ENCODE measurements at places on chromosomes 1 and 21.
A peak's percentile ranks its signal among the peaks of the same experiment; 100 is the strongest.

DNA sequence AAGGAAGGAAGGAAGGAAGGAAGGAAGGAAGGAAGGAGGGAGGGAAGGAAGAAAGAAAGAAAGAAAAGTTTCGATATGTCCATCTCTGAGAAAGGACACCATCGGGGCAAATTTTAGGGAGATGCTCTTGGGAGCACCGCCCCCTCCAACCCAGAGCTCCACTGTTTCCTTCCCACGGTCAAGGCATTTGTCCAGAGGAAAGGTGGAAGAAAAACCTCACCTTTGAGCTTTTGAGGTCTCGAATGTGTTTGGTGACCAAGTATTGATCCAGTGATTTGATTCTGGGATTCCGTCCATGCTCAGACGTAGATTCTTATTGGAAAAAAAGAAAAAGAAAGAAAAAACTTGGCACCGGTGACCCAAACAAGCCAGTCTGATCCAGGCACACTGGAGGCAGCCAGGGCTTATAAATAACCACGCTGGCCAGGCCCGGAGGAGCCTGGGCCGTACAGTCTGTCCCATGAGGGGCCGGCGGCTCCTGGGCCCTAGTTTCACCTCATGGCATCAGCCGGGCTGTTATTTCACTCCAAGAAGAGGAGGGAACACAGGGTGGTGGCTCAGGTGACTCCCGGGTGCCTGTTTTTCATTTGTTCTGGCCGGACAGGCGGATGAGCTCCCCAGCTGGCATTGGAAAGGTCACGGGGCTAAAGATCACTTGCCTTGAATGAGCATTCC, 36.1 kb upstream of the SLC25A33 start:
- DNase-seq: no peak

DNA sequence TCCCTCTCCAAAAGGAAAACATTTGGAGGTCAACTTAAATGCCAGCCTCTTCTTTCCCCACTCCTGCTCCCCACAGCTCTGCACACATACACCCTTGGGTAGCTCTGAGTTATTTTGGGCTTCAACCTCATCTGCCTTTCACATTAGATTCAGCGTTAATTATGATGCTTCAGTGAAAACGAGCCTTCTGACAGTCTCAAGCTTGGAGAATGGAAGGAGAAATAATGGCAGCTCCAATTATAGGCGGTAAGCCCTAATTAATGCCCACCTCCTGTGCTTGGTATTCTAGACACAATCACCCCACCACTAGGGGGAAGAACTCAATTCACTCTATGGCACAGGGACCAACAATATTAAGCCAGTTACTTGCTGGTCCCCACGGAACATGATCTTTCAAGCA, 397.9 kb downstream of the BRINP2 start:
- no peak for DNase-seq

DNA sequence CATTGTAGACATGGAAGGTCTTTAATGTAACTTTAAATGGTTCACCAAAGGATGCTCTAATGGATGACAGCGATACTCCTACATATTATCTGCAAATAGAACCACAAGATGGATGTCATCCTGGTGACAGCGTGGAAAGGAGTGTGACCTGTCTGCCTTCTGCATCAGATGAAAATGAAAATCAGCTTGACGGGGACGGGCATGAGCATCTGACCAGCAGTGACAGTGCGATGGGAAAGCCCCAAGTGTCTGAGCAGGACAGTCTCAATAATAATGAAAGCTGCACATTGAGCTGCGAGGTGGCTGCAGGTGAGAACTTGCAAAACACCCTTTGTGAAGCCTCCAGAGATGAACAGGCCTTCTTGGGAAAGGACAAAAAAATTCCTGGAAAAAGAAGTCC, 25.2 kb downstream of the CNST start:
- DNase-seq: no peak

DNA sequence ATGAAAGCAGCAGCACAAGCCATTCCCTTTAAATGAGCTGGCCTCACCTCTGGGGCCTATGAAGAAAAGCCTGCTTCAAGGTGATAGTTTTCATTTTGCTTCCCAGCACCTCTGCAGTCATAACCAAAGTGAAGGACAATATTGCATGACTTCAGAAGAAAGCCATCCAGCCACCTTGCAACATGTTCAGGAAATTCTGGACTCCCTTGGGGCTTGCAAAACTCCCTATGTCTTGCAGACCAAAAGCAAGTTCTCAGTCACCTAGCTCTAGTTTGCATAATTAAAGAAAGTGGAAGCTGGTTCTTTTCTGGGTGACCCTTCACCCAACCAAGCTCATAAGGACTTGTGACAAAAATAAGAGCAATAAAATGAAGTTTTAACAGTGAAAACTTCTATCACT, 87.6 kb downstream of the GFI1 start:
- no peak for DNase-seq

GRCh38 chr1:183834568-183834967, 29.6 kb downstream of the RGL1 start:
- no peak for DNase-seq

- no peak for DNase-seq
Measured at GRCh38 chr1:172578586-172578985, 45.6 kb downstream of the SUCO start.

DNA sequence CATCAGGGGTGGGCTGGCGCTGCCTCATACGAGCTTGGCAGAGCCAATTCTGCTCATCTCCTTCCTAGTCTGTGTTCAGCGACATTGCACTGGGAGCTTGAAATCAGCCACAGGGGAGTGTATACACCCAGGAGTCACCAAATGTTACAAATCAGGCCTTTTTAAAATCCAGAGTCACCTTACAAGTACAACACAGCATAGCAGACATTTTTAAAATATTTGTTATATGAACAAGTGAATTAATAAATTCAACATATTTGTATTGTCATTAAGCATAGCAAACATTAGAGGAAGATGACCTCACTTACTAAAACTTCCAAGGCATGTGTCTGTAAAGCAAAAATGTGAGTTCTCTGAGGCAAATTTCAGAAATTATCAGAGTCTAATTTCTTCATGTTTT, 210.0 kb downstream of the HLX start:
- DNase-seq: no peak

GRCh38 chr1:54699936-54700525, 15.6 kb upstream of the TTC4 start:
- DNase-seq: no peak

DNA sequence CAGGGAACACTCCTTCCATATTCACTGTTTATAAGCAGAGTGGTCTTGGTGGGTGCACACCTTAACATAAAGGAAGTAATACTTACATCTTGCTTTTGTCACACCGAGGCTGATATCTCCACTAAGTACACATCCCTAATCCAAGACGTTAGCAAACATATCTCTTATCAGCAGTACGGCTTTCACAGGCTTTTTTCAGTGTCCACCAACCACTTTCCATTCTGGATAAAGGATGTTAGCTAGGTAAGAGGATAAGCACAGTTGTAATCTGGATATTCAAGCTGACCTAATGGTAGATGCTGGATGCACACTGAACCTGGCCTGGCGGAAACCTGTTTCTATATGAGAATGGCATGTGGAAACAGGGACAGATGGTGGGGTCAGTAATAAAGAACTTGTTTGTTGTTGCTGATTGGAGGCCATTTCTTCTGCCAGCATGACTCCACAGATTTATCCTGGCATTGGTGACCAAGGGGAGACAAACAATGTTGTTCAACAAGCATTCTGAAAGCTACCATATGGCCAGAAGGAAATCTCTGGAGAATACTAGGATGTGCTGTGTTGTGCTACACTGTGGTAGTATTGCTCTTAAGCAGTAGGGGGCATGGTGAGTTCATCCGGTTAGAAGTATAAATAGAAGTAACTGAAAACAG, 416.4 kb downstream of the PTBP2 start:
- DNase-seq: no peak

GRCh38 chr1:113252166-113252565, 138.1 kb upstream of the MAGI3 start:
- DNase-seq: no peak

DNA sequence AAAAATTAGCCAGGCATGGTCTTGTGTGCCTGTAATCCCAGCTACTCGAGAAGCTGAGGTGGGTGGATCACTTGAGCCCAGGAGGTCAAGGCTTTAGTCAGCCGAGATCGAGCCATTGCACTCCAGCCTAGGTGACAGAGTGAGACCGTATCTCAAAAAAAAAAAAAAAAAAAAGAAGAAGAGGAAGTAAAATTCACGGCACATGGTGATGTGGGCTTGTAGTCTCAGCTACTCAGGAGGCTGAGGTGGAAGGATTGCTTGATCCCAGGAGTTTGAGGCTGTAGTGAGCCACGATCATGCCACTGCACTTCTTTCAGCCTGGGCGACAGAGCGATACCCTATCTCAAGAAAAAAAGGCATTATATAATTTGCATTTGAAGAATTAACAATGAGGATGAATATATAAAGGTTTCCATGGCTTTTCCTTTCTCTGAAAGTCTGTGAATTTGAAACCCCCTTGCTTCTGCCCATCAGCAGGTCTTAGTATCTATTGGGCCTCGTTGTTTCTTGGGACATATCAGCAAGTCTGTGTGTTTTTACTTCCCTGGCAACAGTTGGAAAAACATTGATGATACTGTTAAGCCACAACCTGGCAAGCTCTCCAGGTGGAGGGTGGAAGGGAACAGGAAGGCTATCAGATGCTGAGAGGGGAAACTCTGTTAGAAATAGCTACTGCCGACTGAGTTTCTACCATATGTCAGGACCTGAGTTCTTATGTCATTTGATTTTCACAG, 4.6 kb upstream of the PLA2G2D start:
- no peak for DNase-seq

GRCh38 chr1:151562661-151563060, 22.6 kb downstream of the TUFT1 start:
- DNase-seq: no peak

DNA sequence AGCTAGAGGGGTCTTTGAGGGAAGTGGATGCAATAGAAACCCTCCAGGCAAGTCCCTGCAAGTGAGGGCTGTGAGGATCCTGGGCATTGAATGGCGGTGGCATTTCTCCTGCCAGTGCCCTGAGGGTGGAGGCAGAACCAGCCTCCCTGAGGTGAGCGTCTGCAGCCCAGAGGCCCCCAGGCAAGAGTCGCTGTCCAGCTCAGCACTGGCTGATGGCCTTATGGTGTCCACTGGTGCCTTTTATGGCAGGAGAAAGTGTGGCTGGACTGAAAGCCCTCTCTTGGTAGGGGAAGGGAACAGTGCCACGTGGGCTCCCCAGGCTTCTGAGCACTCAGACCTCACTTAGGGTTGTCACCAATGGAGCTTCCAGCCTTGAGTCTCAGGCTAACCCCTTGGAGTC, 77.3 kb downstream of the SH3BGR start:
- DNase-seq: no peak

DNA sequence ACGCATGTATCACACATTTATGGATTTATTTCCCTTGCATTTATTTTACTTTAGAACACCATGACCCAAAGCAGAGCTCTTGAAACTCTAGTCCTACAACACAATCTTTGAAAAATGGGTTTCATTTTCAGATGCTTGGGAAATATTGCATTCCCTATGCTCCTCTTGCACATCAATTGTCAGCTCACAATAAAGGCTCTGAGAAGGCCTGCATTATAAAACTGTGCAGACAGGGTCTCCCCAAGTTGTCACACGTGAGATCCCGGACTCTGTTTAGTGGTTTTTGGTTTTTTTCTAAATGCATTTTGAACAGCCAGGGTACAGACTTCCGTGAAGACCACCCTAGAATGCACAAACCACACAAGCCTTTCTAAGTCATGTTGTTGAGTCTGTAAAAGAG, 9.9 kb upstream of the B3GALT5 start:
- DNase-seq: no peak

DNA sequence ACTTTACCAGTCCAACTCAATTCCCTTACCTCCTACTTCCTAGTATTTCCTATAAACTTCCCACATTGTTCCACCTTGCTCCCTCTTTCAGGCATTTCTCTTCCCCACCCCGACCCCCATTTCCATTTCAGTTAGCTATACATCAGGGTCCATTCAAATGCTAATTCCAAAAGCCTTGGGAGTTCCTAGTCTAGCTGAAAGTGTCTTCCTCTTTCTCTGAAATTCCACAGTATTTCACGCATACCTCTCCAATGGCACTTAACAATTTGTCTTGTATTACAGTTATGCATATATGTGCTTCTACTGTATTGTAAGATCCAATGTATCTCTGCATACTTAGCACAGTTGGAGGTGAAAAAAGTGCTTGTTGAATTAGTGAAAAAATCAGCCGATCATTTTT, 94.9 kb downstream of the ZNF644 start:
- no peak for DNase-seq

DNA sequence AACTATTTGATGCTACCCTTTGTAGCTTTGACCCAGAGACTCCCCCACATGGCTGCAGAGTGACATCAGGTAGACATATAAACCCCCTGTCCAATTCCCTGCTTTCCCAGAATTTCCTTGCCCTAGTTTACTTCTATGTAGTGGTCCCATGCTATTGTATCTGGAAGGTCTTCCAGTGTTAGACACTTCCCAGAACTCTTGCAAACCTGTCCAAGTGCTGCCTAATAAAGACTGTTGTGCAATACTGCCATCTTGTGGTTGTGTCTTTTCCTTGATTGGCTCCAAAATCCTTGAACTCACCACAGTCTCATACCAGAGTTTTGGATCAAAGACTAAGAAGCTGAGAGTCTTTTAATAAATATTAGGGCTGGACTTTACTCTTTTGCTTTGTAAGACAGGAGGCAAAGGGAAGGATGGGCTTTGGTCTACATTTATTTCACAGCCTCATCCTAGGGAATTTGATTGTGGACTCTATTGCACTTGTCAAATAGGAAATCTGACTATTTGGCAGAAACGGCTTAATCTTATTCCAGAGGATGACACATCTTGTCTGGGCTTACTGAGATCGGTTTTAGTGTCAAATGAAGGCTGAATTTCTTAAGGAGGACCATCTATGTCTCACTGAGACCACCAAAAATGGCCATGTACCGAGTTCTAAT, 169.9 kb downstream of the LRRC7 start:
- DNase-seq: peak; percentile 57

- DNase-seq: peak; percentile 21
Measured at GRCh38 chr1:240691909-240692705, 80.2 kb upstream of the GREM2 start.

GRCh38 chr1:244047621-244048255, 3.3 kb upstream of the ZBTB18 start:
- no peak for DNase-seq

GRCh38 chr1:59173721-59174120, 123.2 kb upstream of the FGGY start:
- no peak for DNase-seq

DNA sequence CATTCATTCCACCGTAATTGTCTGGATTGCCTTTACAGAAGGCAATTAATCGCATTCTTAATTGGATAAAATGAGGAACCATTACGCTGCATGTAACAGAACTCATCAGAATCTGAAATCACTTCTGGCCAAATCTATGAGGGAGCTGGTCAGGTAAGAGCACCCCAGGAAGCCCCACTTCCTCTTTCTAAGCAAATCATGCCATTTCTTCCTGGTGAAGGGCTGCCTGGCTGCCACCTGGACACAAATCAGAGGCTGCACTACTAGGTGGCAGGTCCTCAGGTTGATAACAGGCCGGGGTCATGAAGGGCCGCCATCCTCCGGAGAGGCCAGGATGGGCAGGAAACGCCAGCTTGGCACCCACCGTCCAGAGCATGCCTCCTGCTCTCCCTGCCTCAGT, 73.7 kb downstream of the CAPZB start:
- peak; percentile 45 for DNase-seq

DNA sequence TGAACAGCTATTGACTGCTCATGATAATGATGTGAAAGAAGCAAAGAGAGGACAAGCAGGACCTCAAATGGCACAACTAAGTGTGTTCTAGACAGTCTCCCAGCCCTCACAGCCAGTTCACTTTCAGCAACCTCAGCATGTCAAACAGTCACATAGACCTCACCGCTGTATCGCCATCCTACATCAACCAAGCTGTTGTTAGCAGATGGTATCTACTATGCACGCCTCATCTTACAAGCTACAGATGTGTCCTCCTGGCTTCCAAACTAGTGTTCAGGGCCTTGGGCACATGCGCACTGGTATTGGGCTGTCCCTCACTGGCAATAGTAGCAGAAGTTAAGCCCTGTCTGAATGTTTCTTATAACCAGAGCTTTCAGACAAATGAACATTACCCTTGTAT, 28.4 kb downstream of the EVI5 start:
- DNase-seq: no peak

Data from RPMI8226 (cell line).